ENCODE measurements at places on chromosomes 12 and 14.

- no peak for DNase-seq
Observed at GRCh38 chr12:10571141-10571540, 42.3 kb downstream of the MAGOHB start.

DNA sequence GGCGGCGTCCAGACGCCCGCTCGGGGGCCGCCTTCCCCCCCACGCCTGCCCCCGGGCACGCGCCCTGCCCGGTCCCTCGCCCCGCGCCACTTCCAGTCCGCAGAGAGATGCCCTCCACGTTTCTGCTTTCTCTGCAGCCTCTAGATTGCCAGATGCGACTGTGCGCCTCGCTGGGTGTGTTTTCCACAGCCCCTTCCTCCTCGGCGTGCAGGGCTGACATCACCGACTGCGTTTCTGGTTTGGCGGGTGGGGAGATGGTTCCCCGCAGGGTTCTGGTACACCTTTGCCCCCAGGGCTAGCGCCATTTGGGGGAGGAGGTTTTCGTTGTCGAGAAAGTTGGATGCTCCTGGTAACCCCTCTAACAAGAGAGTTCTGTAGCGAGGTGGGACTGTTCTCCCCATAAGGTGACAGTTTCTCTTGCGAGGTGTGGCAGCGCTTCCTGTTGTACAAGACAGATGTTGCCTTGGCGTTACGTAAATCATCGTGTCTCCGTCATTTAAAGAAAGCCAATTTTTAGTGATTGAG is 1.5 kb downstream of the CALM1 start:
- peak; percentile 56 for DNase-seq

DNA sequence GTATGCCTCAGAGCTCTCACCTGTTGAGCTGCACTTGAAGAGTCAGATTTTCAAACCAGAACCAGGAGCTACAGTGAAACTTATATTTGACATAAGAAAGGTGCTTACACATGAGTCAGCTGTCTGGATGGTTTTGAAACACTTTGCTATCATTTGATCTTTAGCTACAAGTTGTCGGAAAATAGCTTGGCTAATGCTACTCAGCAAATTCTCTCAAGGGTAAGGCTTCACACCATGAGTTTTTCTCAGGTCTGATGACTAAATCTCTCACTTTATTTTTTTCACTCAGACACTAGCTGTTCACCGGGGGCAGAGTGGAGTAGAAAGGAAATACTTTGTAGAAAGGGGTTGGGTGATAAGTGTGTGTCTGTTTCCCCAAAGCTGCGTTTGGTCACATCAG is 171.8 kb downstream of the FLRT2 start:
- DNase-seq = no peak

GRCh38 chr14:100893228-100893601 is 10.3 kb downstream of the RTL1 start:
- no peak for DNase-seq

GRCh38 chr12:29901585-29901984 is 117.8 kb upstream of the TMTC1 start:
- DNase-seq = no peak

DNA sequence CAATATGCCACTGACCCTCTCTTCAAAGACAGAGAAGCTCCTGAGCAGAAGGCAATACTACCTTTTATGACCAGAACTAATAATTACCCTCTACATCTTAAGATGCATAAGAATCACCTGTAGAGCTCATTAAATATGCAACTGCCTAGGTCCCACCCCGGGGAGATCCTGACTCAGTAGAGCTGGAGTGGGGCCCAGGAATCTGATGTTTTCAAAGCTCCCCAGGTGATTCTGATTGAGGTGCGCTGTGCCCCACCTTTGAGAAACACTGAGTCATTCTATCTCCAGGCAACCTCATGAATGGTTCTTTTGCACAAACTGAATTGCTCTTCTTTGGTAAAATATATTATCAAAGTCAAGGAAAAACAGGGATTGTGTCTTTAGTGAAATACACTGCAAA is 149.3 kb upstream of the BMP4 start:
- no peak for DNase-seq

GRCh38 chr14:106210650-106211049 is 684.3 kb downstream of the TMEM121 start:
- no peak for DNase-seq

GRCh38 chr14:101561145-101561896 is at the start of gene DIO3:
TSS of gene DIO3 (plus strand) at chr14:101561495.
- DNase-seq = no peak

DNA sequence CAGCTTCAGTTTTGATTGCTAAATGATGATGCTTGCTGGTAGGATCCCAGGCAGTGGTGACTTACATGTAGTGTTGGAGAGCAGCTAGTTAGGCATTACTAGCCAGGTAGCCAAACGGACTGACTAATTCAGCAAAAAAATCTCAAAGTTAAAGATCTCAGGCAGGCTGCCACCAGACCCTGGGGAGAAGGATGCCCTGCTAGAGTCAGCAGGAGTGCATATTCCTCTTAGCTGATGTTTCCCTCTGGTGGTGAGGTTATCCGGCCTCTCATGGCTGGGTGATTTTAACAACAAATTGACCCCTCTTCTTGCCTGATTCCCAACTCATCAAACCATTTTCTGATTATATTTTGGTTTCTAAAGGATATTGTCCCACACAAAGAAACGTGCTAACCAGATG is 2.8 kb downstream of the EFS start:
- no peak for DNase-seq

- DNase-seq = no peak
Observed at GRCh38 chr12:1726753-1727152, 35.9 kb downstream of the ADIPOR2 start.

GRCh38 chr12:52662093-52662917 is 10.3 kb upstream of the KRT2 start:
- DNase-seq = no peak

DNA sequence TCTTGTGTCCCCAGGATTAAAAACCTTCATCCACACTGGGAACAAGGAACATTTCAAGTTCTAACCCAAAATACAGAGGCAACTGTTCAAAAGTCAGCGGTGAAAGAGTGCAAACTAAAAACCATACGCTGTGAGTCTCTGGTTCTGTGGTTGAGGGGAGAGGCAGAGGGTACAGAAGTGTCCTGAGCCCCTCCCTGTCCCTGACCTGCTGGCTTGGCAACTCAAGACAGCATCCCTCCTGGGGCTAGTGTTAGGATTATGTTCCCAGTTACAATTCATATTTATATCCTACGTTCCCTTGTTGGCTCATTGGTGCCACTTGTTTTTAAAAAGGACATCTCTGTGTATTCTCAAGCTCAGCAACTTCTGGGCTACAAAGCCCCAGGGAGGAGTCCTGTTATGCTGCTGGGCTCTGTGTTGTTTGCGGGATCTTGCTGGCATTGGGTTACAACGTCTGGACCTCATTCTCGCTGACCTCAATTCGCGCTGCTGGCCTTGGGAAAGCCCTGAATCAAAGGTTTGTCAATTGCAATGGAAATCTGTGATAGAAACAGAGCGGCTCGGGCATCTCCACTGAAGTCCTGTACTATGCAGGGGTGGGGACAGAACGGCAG is 420.8 kb downstream of the FUT8 start:
- no peak for DNase-seq

DNA sequence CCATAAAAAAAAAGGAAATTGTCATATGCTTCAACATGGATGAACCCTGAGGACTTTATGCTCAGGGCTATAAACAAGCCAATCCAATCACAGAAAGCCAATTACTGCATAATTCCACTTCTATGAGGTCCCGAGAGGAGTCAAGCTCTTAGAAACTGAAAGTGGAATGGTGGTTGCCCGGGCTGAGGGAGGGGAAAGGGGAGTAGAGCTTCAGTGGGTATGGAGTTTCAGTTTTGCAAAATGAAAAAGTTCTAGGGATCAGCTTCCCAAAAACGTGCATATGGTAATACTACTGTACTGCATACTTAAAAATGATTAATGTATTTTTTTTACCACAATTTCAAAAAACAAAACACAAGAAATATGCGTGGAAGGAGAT is 52.0 kb downstream of the RNF34 start:
- DNase-seq = peak; percentile 61

DNA sequence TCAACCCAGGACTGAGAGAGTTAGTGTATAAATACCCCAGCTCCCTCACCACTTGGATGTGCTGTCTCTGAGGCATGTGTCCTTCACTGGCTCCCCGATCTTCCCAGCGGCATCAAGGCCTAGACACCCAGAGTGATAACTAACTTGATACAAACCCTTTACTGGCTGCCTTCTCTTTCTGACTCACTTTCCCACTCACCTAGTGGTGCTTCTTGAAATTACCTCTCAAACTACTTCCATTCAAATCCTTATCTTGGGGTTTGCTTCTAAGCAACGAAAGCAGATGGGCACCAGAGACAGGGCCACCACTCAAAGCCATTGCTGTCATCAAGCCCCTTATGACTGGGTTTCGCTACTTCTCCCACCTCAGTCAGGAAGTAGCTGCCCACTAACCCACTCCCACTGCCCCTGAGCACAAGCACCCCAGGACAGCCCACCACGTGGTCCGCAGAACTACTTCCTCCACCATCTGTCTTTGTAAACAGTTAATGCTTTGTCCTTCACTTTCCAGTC is 17.2 kb downstream of the ZFP36L1 start:
- DNase-seq = no peak

Measured in lung microvascular endothelial cell (primary cell).